NCI-H2081 treated with DMSO at 0.1 percent for 48 hours (cell line): ENCODE measurements at places on chromosomes 16 and 17.

DNA sequence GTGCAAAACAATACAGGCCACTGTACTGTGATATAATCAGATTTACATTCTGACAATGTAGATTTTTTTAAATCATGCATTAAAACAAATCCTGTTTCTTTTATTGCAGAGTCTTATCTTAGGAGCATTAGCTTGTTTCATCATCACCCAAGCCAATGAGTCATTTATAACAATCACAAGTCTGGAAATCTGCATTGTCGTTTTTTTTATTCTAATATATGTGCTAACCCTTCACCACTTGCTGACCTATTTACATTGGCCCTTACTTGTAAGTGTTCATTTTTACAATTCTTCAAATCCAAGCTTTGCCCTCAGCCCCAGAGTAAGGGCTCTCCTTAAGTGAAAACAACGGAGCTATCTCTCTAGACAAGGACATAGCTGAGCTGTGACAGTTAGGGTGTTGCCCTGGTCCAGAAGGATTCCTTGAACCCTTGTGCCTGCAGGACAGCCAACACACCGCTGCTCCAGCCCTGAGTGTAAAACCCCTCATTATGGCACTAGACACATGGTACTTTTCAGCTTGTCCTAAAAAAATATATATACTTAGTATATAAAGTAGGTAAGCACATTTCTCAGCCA is 3.7 kb downstream of the CMTM1 start:
- DNase-seq, result no peak

- no peak for DNase-seq
Measured at GRCh38 chr17:5304636-5305035, 22.6 kb downstream of the RABEP1 start.

DNA sequence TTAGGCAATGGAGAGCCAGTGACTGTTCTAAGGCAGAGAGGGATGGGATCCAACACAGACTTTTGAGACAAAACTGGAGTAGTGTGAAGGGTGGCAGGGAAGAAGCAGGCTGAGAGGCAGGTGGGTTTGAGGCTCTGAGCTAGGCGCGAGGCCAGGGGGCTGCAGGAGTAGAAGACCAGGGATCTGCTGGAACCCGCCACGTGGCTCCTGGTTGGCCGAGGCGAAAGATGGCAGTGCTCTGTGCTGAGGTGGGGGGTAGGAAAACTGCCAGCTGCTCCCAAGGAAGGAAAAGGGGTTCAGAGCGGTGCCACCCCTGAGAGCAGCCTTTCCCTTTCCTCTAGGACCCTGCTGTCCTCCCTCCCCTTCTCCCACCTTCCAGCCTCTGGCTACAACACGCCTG is 5.6 kb downstream of the CD300LG start:
- DNase-seq, result no peak

DNA sequence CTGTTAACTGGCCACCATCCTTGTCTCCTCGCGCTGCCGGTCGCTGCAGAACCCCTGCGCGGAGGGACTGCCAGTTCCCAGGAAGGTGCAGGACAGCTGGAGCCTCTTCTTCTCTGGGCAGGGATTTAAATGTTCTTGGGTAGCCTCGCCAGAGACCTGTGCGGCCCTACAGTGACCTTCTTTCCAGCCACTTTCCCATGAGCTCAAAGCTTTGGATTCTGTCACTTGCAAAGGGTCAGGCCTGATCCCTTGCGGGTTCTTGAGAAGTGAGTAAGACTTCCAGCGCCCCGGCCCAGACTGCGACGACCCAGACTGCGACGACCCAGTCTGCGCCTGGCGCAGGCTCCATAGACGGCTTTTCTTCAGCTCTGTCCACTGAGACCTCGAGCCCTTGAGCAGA is 1.4 kb upstream of the SLFN5 start:
- DNase-seq, result no peak

DNA sequence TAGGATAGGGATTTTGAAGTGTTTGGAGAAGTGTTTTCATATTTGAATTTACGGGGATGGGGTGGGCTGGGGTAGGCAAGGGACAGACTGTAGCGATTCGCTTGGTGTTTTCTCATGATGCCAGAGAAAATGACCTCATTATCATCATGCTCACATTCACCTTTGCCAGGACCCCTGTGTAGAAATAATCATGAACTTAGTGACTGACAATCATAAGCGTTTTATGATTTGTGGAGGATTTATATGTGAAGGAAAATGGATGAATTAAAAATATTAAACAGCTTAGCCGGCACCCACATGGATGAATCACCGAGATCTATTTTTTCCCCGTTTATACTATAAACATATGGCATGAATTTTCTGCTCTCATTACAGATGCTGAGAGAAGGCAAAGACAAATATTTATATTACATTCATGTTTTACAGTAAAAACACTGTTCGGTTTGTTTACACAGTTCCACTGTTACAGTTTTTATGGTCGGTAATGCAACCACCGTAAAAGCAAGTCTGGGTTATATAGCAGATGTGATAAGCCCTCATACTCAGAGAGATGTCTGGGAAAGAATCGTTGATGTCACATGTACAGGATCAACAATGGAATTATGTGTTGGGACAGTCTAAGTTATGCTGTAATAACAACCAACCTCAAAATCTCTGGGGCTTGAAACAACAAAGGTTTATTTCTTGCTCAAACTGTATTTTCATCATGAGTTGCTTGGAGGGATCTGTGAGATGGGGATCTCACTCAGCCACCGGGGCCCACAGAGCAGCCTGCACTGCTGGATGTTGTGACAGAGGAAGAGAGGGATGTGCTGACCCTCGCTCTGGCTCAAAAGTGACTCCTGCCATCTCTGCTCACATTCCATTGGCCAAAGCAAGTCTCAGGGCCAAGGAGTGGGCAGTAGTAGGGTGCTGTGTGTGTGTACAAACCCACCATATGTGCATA is 85.1 kb downstream of the WWOX start:
- DNase-seq, result peak; percentile 54

- no peak for DNase-seq
Measured at GRCh38 chr16:66322174-66322573, 44.3 kb upstream of the CDH5 start.

GRCh38 chr16:8905795-8906591 is 23.8 kb downstream of the LITAFD start:
- DNase-seq, result no peak

DNA sequence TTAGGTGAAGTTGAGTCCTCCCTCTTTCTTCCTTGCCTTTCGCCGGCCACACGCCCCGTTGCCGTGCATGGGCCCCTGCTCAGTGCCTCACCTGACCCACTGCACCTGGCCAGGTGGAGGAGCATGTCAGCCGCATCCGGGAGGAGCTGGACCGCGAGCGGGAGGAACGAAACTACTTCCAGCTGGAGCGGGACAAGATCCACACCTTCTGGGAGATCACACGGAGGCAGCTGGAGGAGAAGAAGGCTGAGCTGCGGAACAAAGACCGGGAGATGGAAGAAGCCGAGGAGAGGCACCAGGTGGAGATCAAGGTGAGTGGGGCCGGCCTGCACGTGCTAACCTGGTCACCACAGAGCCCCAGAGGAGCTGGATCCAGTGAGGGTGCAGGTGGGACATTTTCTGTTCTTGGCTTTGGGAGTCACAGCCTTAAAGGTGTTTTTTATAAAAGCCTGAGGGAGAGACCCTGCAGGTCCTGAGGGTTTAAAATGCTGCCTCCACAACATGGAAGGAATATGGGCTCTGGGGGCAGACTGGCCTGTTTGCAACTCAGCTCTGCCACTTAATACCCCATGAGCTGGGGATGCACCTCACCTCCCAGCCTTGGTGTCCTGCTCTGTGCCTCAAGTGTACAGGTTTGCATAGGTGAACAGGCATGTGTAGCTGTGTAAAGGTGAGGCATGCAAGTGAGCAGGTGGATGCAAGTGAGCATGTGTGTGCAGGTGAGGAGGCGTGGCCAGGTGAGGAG is 12.1 kb upstream of the DBNDD1 start:
- no peak for DNase-seq

DNA sequence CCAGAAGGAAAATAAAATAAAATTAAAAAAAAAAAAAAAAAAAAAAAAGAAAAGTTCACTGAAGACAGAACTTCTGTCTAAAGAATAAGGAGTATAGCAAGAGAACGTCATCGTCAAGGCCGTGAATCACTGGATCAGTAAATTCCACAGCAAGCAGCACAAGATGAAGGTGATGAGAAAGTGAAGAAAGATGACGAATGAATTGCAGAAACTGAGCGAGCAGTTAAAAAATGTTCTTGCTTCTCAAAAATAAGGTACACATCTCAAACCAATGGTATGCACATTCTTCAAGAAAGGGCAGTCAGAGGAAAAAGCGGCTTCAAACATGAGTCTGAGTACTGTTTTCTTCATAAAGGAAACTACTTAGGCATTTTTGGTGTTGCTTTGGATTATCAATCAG is 104.7 kb downstream of the SMG6 start:
- no peak for DNase-seq

DNA sequence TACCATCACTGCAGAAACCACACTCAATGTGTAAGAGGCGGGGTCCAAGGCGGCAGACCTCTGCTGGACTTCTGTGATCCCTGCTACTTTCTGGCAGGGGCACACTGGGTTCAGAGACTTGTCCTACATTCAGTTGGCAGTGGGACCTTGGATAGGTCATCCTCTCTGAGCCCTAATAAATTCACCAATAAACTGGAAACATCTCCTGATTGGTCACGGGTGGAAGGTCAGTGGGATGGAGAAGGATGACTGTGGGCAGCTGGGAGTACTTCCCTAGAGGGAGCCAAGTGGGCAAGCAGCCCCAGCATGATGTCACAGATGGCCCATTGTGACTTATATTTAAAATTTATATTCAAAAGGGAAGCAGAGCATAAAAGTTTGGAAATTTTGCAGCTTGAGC is 49.7 kb downstream of the RNF112 start:
- no peak for DNase-seq

DNA sequence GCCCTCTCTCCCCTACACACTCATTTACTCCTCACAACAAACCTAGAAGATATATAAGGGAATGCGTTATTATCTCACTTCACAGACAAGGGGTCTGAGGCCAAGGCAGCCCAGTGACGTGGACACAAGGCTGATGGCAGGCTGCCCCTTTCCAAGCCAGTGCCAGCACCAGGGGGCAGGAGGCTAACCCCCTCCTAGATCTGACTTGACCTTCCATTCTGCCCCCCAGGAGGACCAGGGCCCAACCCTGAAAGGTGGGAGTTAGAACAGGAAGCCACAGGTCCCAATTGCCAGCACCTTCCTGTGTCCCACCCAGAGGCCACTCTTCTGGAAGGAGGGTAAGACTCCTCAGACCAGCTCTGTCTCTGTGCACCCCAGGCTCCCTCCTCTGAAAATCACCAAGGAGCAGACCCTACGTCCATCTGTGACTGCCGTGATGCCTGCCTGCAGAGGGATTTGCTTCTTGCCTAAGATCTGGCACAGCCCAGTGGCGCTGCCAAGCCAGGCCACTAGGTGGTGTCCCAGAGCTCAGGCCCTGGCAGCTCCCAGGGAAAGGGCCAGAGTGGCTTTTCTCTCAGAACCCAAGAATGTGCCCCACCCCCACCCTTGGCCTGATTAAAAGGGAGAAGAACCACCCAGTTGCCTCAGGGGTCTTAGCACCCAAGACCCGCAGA is 42.4 kb upstream of the MRPS23 start:
- no peak for DNase-seq

- DNase-seq, result no peak
Measured at GRCh38 chr17:63634163-63634562, 11.9 kb downstream of the MAP3K3 start.

GRCh38 chr16:68332411-68333121 is 21.7 kb downstream of the PRMT7 start:
- no peak for DNase-seq

- DNase-seq, result no peak
Measured at GRCh38 chr16:12754824-12755543, 48.7 kb downstream of the CPPED1 start.

DNA sequence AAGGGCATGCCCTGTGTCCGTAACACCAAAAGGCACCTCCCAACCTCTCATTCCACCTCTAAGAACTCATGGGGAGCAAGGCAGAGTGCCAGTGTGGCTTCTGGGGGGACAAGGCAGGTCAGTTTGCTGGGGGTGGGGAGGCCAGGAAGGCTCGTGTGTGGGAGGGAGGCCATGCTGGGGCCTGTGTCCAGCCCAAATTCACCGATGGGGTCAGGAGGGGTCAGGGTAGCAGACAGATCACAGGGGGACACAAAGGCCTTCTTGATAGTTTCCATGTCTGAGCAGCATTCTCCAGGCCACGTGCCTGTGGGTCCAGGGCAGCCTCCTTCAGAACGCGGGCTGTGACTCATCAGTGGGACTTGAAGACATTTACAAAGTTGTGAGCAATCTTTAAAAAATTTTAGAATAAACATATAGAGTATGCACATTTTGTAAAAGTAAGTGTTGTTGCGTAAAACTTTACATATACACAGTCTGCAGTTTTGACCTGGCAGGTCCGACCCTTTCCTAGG is 20.9 kb downstream of the SPACA3 start:
- no peak for DNase-seq

- no peak for DNase-seq
Measured at GRCh38 chr17:56937687-56938086, 23.2 kb downstream of the COIL start.

- no peak for DNase-seq
Measured at GRCh38 chr17:65593855-65594845, 32.7 kb upstream of the AXIN2 start.

GRCh38 chr17:45273551-45273957 is 11.7 kb upstream of the SPATA32 start:
- DNase-seq, result no peak

- DNase-seq, result no peak
Measured at GRCh38 chr16:84093879-84094270, 22.9 kb downstream of the MBTPS1 start.

DNA sequence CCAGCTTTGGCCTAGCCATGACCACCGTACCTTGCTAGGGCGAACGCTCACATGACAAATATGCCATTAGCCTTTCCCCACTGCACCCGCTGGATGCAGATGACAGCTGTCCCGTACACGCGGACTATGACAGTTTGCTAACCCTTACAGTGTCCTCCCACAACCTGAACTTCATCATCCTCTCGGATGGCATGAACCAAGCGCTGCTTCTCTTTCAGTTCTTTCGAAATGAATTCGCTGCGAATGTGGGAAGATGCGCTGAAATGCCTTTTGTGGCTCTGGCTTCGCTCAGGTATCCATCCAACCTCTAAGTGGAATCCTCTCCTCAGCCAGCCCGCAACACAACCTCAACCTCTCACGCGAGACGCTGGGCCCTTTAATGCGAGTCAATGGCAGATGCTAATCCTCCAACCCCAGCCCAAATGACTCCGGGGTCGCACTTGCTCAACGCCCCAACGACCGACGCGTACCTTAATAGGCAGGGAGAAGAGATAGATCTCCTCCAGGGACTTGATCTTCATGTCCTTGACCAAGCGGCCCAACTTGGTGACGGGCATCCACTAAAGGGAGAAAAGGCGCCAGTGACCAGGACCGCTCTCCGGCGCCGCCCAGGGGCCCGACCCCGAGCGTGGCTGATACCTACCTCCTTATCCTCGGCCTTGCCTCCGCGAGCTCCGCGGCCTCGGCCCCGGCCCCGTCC is 670 bp downstream of the RPS2 start:
- no peak for DNase-seq

GRCh38 chr17:76940738-76941350 is 72.6 kb downstream of the MGAT5B start:
- no peak for DNase-seq

GRCh38 chr16:67993207-67994039 is 5.9 kb downstream of the DPEP2 start:
- peak; percentile 8 for DNase-seq
